ENCODE measurements at places on chromosomes 2 and 18.
A peak's percentile ranks its signal among the peaks of the same experiment; 100 is the strongest.

GRCh38 chr2:67437114-67437513, 40.0 kb downstream of the ETAA1 start:
- DNase-seq, result no peak

DNA sequence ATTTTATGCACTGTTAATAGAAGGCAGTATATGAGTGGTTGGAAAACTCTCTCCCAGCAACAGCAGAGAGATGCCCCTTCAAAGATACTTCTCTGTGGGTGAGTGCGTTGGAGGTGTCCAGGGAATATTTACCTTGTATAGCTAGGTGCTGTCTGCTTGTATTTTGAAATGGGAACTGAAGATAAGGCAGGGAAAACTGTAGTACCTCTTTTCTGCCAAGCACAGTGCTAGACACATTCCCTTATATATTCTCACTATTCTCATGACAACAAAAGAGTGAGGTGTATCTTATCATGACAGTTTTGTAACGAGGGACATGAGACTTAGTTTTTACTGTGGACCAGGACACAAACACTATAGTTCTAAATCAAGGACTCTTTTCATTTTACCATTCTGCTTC, 2.1 kb downstream of the TTC39C start:
- peak; percentile 53 for DNase-seq

DNA sequence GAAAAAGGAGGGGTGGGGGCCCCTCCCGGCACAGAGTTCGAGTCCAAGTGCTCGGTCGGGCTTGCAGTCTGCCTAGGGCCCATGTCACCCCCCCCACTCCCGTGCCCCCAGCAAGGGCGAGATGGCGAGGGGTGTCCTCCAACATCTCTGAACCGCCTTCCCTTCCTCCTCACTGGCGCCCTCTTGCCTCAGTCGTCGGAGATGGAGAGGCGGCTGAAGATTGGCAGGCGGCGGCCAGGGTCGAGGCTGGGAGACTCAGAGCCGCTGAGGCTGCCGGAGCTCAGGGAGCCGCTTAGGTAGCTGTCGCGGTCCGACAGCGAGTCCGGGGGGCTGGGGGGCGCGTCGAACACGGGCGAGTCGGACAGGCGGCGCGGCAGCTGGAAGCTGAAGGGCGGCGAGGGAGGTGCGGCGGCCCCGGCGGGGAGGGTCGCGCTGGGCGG, 2.3 kb downstream of the ZFP36L2 start:
- peak; percentile 85 for DNase-seq

GRCh38 chr2:198080879-198081765, 276.7 kb downstream of the PLCL1 start:
- no peak for DNase-seq

DNA sequence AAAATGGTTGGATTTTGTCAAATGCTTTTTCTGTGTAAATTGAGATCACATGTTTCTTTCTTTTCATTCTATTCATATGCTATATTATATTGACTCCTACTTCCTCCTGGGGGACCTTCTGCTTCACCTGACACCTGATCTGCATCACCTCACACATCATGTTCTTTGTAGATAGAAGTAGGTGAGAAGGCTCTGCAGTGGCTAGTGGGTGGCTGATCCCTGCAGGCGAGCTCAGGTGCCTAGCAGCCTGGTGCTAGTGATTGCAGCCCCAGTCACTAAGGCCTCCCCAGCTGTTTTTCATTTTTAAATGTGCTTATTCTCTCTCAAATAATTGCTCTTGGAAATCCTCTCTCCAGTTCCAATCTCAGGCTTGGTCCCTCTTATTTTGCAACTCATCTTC, 33.6 kb downstream of the MC4R start:
- no peak for DNase-seq

DNA sequence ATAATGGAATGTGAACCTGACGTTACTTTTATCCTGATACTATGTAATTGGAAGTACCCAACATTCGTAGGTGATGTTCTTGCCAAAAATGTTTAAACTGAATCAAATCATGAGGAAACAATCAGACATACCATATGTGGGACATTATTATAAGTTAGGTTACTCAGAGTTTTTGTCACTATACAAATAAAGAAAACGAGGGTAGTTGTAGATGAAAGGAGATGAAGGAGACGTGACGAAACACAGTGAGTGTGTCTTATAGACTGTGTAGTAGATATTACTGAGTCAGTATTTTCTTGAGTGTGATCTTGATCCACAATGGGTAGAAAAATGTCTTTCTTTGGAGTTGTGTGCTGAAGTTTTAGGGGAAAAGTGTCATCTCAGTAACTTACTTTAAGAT, 176.8 kb downstream of the ZNF407 start:
- DNase-seq, result no peak
